ENCODE measurements at places on chromosomes 6 and 20.

DNA sequence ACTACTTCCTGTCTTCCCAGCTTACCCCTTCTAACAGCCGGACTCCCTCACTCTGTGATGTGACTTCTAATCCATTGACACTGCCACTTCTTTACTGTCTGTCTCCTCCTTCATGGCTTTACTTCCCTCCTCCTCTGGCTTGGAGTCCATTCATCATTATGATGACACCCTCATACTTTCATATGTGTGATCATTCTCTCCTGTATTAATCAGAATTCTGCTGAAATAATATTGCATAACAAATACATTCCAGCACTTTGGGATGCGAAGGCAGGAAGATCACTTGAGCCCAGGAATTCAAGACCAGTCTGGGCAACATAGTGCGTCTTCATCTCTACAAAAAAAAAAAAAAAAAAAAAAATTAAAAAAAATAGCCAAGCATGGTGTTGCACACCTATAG, 147.9 kb upstream of the BTBD3 start:
- no peak for DNase-seq

- no peak for DNase-seq
Measured at GRCh38 chr6:89209457-89209856, 7.7 kb downstream of the GABRR1 start.

DNA sequence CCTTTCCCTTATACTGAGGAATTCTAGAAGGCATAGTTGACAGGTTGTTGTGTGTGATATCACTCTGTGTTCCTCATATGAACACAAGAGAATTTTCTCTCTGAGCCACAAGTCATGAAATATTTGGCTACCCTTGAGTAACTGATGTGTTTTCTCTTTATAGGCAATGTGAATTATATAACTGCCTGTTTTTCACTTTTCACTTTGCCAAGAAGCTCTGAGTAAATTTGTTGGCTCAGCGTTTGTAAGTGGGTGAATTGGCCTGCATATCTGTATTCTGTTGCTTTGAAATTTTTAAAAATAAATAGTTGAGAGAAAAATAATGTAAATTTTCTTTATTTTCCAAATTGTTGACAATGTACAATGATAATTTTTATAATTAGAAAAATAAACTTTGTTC, 5.2 kb upstream of the BTBD9 start:
- no peak for DNase-seq

DNA sequence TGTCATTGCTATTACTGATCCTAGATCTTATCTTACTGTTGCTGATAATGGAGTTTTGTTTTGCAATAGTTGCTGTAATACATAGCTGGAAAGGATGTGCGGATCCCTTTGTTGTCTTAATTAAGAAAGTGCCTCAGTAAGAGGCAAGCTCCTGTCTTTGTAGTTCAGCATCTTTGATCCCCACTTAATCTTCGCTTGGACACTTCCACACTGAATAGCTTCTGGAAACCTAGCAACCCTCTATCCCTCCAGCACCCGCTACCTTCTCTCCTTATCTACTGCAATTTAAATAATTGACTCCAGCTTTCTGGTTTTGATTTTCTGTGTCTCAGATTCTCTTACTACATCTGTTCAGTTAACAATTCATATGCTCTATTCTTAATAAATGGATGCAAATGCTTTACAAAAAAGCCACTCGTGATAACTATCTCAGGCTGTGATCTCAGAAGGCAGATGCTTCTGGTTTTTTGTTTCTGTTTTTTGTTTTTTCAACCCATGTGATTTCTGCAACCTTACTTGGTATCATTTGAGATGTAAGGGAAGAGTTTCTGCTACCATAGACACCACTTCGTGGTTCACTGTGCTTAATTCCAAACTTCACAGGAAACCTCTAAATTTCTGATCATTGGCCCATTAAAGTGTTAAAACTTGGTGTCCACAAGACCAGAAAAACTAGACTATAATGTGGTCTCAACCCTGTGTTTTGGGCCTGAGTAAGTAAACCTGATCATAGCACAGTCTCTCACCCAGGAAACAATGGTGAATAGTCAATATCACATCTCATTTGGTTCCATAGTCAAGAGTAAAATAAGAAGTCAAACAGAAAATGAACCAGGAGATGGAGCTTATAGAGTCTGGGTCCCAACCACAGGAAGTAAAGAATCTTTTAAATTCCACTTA, 352.1 kb upstream of the SOX4 start:
- DNase-seq, result no peak

DNA sequence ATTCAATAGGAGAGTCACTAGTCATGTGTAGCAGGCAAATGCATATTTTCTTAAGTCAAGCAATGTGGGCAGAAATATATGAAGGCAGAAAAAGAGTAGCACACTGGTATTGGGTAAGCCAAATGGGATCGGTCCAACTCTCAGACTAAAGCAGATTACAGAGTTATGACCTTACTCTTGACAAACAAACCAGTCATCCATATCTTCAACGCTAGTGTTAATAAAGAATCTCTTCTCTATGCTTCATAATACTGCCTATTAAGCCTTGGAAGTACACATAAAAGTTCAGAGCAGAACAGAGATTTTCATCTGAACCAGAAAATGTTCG, 320.2 kb upstream of the JARID2 start:
- DNase-seq, result no peak

Measured in NT2/D1 (cell line).